ENCODE measurements at places on chromosomes 12 and 14.

GRCh38 chr14:102491786-102492530 is 17.6 kb downstream of the ANKRD9 start:
- no peak for DNase-seq

- DNase-seq: no peak
These were observed 225.6 kb downstream of the GXYLT1 start for GRCh38 chr12:41919048-41919447.

DNA sequence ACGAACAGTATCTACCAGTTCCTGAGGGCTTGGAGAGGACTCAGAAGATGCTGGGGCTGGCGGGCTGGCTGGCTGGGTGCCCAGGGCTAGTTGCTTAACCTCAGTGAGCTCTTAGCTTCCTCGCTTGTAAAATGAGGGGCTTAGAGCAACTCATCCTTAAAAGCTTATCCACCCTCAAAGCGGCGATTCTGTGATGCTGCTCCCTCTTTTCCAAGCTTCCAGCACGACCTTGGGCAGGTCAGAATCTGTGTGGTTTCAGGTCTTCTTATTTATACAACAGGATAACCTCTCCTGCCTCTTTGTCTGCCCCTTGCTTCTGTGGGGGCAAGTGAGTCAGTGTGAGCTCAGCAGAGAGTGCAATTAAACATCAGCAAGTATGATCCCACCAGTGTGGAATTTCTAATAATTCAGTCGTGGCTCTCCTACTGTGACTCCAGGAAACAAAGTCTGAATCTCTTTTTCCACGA is 281.8 kb downstream of the KSR2 start:
- DNase-seq: peak; percentile 77

GRCh38 chr14:63918411-63918810 is 65.6 kb downstream of the SYNE2 start:
- DNase-seq: no peak

- DNase-seq: peak; percentile 27
These were observed 447 bp downstream of the CD63 start for GRCh38 chr12:55728186-55728938.

DNA sequence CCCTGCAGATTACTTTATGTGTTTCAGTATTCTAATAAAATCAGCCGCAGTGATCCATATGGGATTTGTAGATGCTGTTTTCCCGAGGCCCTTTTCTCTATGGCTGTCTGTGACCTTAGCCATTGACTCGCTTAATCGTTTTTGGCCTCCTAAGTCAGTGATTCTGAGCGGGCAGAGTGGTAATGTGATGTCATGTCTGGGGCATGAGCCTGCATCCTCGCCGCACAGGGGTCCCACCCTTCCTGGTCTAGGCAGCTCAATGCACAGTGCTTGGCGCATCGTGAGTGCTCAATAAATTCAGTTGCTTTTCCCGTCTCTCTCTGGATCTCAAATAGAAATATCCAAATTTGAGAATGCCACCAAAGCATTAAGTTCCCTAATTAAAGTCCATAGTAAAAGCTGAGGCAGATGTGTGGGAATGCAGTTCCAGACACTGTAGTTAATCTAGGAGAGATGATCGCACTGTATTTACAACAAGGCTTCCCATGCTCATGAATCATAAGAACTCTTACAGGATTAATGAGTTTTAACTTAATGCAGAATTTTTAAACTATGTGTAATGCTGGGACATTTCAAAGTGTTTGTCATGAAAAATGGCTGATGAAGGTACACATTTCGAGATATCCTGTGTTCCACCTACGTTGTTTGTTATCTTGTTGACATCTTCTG is 29.3 kb downstream of the HMGA2 start:
- peak; percentile 87 for DNase-seq

DNA sequence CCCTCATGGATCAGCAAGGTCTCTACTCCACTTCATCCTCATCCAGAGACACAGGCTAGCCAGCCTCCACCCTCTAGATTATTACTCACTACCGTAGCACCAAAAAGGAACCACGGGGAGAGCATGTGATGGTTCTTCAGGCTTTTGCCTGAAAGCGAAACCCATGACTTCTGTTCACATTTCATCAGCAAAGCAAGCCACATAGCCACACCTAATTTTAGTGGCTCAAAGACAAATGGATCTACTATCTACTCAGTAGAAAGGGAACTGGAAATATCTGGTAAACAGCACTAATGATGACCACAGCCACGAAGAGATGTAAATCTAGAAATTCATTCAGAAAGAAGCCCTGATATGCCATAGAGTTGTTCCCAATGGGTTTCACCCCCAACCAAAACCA is 51.4 kb downstream of the VCPKMT start:
- no peak for DNase-seq

GRCh38 chr14:74510959-74511409 is 17.4 kb downstream of the ISCA2 start:
- peak; percentile 50 for DNase-seq

GRCh38 chr14:46259536-46259935 is 392.0 kb downstream of the RPL10L start:
- DNase-seq: no peak

GRCh38 chr14:50822501-50823042 is 8.4 kb downstream of the NIN start:
- no peak for DNase-seq

DNA sequence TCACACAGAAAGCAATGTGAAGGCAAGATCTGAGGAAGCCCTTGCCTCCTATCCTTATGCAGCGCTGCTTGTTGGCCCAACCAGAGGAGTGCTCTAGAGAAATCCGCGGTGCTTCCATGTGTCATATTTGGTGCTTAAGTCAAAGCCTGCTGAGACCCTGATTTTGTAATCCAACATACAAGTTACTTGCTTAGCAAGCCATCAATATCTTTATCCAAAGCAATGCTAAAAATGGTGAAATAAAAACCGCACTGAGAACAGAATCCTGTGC is 250.0 kb downstream of the MED13L start:
- DNase-seq: no peak

DNA sequence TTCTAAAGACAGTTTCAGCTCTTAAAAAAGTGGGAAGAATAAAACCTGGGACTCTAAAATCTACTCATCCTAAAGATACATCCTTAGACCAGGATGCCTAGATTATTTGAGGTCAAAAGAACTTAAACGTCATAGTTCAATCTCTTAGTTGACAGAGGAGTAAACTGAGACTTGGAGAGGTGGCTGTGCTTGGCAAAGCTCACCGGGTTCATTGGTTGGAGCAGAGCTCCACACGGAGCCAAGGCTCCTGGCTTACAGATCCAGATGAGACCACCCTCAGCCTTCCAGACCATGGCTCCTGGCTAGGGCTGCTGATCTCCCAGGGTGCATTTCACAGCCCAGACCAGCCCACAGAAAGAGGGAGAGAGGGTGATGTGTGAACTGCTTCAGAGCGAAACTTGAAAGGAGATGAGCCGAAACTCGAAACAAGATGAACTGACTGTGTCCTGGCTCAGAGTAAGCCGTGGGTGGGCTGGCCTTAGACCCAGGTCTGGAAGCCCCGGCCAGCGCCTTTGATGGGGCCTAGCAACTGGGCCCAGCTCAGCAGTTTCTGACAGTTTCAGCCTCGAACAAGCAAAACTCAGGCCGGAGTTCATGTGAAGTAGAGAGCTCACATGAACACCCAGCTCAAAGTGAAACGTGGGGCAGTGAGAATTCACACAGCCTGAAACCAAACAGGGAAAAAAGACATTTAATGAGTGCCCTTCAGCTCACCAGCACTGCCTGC is 1044.8 kb downstream of the BCL11B start:
- DNase-seq: no peak

GRCh38 chr14:71716041-71716772 is 216.0 kb upstream of the RGS6 start:
- peak; percentile 19 for DNase-seq

- peak; percentile 1 for DNase-seq
These were observed 1.5 kb upstream of the LTA4H start for GRCh38 chr12:96036765-96037455.

GRCh38 chr12:20830456-20830855 is 20.0 kb downstream of the SLCO1B3 start:
- no peak for DNase-seq

- no peak for DNase-seq
These were observed 44.4 kb upstream of the GPR68 start for GRCh38 chr14:91288876-91289275.

- no peak for DNase-seq
These were observed 5.8 kb downstream of the HNRNPA1 start for GRCh38 chr12:54286042-54287030.

GRCh38 chr14:101591582-101591981 is 30.3 kb downstream of the DIO3 start:
- no peak for DNase-seq

- no peak for DNase-seq
These were observed 65.2 kb upstream of the CISTR start for GRCh38 chr12:53817021-53817389.

DNA sequence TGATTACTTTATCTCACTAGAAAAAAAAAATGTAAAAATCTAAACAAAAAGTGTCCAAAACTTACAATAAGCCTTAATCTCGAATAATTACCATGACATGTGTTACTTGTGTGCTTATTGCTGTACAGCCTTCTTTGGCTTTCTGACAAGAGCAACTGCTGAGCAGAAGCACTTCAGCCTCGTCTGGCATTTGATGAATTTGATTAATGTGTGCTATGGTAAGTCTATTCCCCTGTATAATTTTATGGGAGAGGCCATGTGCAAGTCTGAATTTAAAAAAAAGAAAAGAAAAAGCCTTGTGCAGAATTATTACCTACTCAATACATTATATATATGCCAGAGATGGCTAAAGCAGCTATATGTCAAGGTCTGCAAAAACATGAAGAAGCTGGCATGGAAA is 113.9 kb downstream of the AEBP2 start:
- no peak for DNase-seq

DNA sequence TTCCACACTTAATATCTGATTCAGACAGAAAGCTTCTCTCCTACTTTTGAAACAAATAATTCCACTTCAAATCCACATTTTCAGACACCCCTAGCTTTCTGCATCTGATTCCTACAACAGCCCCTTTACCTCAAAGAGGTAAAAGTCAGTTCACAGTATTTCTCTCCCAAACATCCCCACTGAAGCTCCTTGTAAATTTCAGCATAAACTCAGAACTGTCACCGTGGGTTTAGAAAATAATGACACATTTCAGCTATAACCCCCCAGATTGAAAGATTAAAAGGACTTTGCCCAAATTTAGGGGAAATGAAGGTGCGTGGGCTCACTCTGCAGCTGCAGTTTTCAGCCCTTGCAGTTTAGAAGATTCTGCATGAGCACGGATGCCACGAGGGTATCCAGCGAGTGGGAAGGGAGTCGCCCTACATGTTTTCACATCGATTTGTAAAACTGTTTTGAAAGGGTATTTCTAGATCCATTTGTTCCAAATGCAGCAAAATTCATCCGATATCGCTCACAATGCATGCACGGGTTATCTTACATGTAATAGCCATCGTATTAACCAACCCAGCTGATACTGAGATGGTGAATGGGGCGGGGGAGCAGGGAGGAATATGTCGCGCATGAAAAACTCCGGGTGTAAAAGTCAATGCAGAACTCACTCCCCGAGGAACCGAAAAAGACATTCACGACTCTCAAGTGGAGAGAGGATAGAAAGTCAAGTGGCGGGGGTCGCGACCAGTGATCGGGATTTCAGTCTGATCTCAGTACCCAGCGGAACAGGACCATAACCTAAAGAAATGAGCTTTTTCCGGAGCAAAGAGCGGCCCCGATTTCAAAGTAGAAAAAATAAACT is 5.0 kb upstream of the CCND2 start:
- DNase-seq: no peak

DNA sequence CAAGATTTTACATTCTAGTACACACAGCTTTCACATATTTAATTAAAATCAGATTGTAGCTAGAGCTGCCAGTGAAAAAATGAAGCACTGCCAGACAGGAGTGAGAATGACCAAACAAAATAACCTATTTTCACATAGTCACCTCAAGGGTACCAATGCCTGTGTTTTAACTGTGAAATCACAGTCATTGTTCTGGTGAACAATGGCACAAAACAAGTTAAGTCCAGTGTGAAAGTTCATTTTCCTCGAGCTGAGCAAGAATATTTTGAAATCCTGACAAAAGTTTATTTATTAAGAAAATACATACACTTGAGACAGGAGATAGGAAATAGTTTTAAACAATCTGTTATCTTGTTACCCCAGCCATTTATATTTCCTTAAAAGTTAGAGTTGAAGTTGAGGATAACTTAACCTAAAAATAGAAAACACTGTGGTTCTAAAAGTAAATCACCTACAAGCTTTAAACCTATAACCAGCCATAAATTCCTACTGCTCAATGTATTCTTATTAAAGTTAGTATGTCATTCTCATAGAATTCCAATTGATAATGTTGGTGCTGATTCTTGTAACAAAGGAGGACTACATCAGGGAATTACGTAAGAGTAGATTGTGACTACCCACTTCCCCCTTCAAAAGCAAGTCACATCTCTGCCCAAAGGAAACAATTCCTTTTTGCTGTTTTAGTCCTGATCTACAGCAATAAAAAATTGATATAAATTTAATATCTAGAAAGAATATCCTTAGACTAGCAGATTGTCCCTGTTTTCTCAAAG is 15.9 kb downstream of the DENND5B start:
- no peak for DNase-seq

DNA sequence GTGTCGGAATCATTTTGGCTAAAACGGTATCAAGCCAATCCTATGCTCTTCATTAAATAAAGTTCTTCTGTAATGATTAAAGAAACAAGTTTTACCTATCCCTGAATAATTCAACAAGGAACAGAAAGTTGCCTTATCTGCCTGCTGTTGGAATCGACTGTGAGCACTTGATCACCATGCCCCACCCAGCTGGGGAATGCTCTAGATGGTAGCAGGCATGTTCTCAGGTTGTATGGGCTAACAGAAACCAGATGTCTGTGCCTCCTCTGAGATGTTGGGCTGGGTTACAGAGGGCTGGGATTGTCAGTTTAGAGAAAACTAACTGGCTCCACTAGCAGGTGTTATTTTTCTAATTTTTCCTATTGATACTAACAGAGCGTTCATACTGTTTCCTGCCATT is 28.9 kb downstream of the RTRAF start:
- DNase-seq: peak; percentile 39

DNA sequence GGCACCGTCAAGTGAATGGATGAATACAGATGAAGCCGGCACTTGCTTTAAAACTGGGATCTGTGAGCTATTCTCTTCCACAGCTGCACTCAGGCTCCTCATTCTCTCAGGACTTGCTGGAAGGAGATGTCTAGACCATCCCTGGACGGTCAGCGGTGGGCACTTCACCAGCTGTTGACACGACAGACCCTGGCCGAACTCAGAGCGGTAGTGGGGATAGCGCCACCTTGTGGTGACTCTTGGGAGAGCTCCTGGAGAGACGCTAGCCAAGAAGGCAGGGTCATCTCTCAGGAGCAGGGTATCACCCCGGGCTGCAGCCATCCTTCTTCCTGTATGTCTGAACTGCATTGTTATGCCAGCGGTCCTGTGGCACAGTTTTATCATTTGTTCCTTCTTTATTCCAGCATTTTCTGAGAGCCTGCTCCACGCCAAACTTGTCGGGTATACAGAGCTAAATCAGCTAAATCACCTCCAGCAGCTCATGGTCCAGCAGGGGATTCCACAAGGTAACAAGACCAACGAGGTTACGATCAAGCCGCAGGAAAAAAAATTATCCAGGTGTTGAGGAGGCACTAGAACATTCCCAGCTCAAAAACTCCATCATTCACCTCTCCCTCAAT is 10.0 kb downstream of the WNT1 start:
- DNase-seq: peak; percentile 25

- DNase-seq: no peak
These were observed 74.4 kb downstream of the NTF3 start for GRCh38 chr12:5506295-5506694.
